NCI-H146 (cell line): ENCODE measurements at places on chromosomes 5 and 9.

DNA sequence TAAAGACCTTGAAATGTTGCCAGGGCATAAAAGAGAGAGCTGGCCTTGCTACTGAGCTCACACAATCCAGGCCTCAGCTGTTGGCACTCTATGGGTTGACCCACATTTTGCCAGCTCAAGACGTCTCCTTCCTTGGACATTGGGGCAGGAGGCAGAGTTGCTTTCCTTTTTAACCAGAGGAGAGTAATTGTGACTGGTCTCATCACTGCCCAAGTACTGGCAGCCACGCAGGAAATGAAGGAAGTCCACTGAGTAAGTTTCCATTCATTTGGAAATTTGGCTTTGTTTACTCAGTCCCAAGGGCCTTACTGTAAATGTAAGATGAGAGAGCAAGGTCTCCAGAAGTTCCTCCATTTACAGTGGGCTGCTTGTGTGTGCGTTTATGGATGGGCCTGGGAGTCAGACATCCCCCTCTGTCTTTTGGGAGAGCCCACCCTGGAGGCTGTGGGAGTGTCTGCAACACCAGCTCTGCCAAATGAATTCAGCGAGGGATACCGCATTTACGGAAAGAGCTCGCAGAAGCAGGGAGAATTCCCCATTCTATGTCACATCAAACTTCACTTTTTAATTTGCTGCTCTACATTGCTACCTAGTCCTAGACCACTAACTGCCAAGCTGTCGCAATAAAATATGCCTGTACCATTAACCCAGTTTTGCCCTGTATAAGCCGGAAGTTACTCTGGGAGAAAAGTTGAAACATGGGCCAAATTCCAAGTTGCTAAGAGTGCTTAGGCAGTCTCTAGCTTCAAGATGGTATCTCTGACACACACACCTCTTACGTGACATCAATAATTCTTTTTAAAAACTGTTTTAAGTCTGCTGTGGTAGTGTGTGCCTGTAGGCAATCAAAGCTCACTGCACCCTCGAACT is 24.5 kb upstream of the PDZD2 start:
- DNase-seq: no peak

DNA sequence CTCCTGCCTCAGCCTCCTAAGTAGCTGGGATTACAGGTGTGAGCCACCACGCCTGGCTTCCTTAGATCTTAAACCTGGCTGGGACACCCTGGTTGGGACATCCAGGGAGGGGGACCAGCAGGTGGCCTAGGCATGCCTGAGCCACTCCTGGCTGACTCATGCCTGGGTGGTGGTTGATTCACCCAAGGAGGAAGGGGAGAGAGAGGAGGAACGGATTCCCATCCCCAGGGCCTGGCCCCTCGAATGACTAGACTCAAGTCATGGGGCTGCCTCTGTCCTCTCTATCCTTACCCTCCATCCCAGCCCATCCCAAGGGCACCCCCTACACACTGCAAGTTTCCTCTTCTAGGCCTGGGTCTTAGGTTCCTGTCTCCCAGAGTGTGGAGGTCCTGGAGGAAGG is 12.7 kb downstream of the EEIG1 start:
- no peak for DNase-seq

- DNase-seq: no peak
Observed at GRCh38 chr5:135704616-135705015, 125.8 kb upstream of the CXCL14 start.

DNA sequence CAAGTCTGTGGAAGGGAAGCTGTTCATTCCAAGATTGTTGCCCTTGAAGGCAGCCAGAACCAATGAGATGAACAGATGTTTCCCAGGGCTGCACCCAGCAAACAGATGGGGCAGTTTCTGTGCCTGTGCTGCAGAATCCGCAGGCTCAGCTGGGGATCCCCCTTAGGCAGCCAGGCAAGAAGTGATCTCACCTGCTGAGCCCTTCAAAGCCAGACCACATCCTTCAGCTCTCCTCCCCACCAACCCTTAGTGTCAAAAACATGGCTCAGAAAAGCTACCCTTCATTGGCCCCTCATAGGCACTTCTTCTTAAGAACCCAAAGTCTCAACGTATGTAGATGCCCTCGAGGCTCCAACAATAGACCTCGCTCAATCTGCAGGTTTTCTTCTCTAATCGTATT is 626.7 kb downstream of the CCDC171 start:
- no peak for DNase-seq

DNA sequence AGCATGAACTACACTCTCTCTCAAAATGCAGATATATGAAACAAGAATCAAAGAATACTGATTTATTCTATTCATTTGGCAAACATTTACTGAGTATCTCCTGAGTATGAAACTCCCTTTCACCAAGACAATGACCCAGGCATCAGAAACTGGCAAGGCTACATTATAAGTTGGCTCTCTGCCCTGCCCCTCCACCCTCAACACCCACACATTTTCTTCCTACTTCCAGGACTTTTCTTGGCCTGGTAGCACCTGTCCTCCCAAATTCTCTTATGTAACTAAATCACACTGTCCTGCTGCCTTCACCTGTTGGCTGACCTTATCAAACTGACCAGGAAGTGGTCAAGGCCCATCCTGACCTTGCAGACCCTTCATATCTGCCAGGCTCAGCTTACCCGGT is 3.5 kb downstream of the RASEF start:
- DNase-seq: no peak
